ENCODE measurements at places on chromosomes 7 and 10.

GRCh38 chr10:55734112-55734511 is 626.9 kb downstream of the ZWINT start:
- no peak for DNase-seq

GRCh38 chr7:85285527-85285926 is 98.7 kb upstream of the SEMA3D start:
- DNase-seq, result no peak

GRCh38 chr10:106956216-106956915 is 208.1 kb downstream of the SORCS1 start:
- DNase-seq, result no peak

GRCh38 chr7:142298627-142299026 is 40.8 kb upstream of the PRSS58 start:
- DNase-seq, result no peak

DNA sequence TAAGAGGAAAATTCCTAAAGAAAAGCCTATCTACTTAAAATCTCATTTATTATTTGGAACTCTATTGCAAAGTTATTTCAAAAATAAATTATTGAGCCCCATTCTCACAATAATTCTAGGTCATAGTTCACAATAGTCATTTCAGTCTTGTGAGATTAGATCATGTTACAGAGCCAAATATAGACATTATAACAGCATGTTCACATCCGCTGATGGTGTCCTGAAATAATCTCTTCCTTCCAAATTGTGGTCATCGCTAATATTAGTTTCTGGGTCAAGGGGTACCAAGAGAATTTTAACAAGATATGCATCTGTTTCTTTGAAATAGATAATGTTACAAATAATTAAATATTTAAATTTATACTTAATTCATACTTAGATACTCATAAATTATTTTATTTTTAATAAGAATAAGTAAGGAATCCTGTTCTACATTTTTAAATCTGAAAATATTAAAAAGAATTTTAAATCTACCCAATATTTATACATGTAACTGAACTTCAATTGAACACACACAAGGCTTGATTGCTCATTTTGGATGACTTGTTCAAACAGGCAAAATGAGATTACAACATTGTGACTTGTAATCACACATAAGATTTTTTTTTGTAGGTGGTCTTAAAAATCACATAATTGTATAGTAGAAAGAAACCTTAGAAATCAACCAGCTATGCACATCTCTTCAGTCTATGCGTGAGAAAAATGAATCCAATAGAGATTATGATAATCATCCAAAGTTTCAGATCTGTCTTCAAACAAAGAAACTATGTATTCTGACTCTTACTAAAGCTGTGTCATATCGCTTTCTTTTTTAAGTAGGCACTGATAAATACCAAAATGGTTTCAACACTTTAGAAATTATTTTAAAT is 13.1 kb downstream of the GNAT3 start:
- no peak for DNase-seq

GRCh38 chr10:43774234-43774769 is 125.6 kb upstream of the ZNF32 start:
- no peak for DNase-seq

- no peak for DNase-seq
These were observed 32.2 kb downstream of the IL15RA start for GRCh38 chr10:5945190-5945509.

GRCh38 chr10:84293171-84293570 is 35.2 kb upstream of the CCSER2 start:
- DNase-seq, result no peak

GRCh38 chr10:1289591-1289990 is 233.4 kb downstream of the WDR37 start:
- no peak for DNase-seq

- no peak for DNase-seq
These were observed 162.1 kb downstream of the NRG3 start for GRCh38 chr10:82037076-82037475.

- no peak for DNase-seq
These were observed 128.2 kb downstream of the UBE2H start for GRCh38 chr7:129824291-129825208.

DNA sequence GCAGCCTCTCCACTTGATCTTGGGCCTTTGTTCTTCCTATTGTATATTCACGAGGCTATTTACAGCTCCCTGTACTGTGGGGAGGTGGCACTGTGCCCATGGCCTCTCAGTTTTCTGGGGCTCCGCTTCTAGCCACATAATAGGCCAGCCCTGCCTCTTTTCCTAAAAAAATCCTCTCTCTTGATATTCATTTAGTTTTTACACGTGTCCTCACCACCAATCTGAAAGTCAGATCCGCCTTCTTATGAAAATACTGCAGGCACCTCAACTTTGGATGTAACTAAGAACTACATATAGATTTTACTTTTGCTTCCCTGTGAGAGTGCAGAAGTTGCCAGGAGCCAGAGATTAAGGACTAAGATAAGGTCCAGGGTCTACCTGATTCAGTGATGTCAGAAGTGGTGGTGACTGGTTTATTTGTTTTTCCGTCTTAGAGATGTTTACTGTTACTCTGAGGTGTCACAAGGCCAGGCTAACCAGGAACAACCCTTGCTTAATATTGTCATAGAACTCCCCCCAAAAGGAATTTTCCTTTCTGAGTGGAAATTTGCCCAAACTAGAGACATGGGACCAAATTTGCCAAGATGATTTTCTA is 7.8 kb downstream of the BAMBI start:
- DNase-seq, result no peak

GRCh38 chr10:111551001-111551400 is 474.2 kb downstream of the ADRA2A start:
- no peak for DNase-seq
